ENCODE measurements at places on chromosomes 4 and X.

DNA sequence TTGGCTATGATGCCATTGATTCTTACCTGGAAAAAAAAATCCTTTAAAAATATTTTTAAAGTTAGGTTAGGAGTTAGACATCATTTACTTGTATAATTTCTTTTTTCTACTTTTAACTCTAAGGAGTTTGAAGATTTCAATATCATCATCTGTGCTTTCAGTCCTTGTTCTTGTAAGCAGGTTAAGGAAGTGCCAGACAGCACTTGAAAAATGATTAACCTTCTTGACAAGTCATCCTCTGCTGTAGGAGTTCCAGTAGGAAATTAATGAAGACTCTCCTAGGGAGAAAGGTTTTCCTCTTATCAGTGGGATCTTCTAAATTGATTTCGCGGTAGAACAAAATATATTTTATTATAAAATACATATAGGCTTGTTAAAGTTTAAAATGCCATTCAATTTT is 29.1 kb upstream of the ANAPC4 start:
- no peak for DNase-seq

DNA sequence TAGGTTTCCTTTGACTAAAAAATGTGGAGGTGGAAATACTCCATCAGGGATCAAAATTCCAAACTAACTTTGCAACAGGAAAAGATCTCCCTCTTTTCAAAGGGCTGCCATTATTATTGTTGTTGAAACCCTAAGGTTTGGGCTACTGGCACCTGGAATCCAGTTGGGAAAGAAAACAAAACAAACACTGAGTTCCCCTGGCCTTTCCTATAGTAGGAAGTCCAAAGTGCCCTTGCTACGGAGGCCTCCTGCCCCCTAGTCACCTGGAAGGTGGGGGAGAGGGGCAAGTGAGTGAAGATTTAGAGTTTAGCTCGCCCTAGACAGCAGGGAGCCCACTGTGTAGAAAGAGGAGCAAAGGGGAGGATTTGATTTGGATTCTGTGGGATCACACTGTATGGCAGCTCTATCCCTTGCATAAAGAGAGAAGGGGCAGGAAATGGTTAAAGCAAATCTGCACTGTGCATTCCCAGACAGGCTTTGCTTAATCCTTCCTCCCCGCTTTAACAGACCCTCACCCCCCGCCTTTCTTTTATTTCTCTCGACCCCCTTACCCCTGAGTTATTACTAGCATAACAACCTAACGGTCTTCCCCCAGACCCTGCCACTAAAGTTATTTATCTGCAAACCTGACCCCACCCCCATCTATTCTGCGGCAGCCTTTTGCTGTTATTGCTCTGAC is 627 bp upstream of the FAT4 start:
- no peak for DNase-seq

DNA sequence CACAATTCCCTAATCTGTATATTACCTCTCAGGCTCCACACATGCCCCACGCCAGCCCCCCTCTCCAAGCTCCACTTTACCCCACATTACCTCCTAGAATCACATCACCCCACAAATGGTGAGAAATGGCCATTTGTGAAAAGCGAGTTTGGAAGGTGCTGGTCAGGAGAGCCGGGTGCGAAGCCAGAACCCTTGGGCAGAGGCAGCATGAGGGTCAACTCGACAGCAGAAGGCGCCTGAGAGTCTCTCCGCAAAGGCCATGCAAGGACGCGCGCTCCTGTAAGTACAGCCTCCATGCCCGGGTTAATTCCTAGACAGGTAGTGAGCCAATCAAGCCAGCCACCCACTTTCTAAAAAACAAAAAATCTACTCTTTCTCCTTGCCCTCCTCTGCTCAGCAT is 42.4 kb downstream of the RHOXF2 start:
- no peak for DNase-seq

GRCh38 chrX:27728291-27728690 is 79.5 kb upstream of the MAGEB10 start:
- no peak for DNase-seq

- DNase-seq, result no peak
Observed at GRCh38 chr4:48772556-48772955, 7.5 kb downstream of the FRYL start.

DNA sequence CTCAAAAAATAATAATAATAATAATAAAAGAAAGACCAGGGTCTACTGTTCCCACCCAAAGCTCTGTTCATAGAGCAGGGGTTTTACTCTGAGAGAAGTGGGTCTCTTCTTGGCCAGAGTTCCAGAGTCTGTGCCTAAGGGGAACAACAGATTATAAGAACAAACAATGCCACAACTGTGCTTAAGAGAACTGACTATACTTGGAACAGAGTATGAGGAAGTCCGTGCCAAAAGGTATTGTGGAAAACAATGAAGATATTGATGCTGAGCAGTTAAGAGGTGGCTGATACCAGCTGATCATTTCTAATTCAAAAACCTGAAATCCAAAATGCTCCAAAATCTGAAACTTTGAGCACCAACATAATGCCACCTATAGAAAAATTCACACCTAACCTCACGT is 229.6 kb downstream of the FBXO8 start:
- DNase-seq, result no peak

- no peak for DNase-seq
Observed at GRCh38 chrX:13208281-13208935, 111.4 kb downstream of the ATXN3L start.

DNA sequence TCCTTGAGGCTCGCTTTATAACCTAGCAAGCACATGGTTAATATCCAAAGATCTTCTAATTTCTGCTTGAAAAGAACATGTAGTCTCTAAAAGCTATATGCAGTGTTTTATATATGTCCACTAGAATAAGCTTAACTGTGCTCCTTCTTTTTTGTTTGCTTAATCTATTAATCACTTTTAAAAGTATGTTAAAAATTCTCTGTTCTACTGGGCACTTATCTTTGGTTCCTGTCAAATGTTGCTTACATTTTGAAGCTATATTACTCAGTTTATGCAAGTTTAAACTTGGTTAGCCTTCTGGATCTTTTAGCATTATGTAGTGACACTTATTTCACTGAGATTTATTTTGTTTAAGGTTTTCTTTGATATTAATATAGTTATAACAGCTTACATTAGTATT is 32.5 kb downstream of the MAOA start:
- DNase-seq, result no peak

DNA sequence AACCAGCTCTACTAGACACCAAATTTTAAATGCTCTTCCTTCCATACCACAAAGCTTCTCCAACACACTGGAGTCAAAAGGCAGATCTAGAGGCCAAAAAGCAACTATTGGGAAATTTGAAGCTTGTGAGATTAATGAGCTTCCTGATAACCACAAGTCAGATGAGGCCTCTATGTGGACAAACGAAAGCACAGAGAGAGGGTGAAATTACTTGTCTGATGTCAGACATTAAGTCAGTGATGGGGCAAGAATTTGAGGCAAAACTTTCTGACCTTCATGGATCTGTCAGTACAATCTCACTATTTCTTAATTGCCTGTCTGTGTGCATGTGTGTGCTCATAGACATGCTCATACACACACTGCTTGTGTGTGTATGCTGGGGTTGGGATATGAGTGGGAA is 103.6 kb downstream of the GUCY2F start:
- no peak for DNase-seq

DNA sequence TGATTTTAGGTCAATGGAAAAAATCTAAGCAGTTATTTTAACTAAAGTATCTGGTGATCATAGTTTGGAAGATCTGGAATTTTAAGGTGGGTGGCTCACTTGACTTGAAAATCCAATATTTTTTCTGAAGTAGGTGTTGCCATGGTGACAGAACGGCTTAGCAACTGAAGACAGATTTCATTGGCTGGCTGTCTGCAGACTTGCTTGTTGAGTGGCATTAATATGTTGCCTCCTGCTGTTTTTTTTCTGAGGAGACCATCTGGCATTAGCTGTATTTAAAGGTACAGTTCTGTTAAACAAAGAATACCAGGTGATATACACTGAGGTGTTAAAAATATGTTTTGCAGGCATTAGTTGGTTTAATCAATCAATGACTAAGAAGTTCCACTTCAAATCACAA is 19.8 kb downstream of the CPE start:
- no peak for DNase-seq

DNA sequence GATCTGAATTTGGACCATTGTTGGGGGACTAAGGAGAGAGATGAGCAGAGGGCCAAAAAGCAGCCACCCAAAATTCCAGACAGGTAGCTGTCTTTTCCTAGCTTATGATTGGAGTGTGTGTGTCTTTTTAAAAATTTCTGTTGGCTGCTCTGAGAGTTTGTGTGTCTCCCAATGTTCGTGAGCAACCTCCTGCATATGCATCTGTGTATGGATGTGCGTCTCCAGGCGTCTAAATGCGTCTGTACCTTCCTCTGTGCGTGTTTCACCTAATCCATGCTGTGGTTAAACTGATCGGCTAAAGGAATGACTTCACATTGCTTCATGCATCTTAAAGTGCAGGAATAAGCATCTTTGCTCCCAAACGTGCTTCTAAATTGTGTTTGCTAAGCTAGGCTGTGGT is 65.5 kb upstream of the LAS1L start:
- DNase-seq, result no peak

GRCh38 chr4:153362184-153362583 is 17.7 kb downstream of the MND1 start:
- no peak for DNase-seq

DNA sequence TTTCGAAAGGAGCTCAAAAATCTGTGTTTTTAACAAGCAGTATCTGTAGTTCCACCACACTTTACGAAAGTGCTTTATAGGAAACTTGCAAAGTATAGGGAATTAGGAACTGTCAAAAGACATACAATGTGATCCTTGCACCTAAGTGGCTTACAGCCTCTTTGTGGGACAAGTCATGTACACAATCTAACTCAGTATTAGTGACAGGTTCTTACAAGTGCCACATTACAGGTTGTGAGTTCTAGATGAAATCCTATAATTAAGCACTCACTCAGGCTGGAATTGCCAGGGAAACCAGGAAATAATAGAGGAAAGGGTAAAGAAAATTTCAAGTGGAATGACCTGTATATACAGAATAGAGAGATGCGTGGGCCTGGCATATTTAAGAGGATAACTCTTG is 567.3 kb upstream of the ATOH1 start:
- DNase-seq, result no peak

DNA sequence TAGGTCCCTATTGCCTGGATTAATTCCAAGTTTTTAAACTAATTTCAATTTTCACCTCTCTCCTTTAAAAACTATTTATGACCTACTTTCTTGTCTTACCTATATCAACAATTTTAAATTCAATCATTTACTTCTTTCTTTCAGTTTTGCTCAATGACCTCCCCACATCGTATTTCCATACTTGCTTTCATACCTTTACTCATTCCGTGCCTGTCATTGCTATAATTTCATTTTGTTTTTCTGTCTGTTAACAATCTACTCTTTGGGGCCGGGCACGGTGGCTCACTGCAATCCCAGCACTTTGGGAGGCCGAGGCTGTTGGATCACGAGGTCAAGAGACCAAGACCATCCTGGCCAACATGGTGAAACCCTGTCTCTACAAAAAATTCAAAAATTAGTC is 781.1 kb downstream of the FSTL5 start:
- no peak for DNase-seq

DNA sequence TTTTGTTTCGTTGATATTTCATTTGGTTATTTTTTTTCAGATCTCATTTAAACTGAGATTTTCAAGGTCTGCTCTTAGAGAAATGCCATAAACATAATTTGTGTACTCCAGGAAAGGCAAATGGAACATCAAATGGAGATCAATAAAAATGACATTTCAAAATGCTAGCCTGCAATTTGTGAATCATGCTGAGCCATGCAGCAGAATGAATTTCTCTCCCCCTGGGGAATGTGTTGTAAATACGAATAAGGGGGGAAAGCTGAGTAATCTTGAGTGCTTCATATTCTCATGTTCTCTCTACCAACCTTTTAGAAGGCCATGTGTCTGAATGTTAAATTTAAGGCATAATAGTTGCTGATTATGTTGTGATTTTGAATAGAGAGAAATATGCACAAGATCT is 7.8 kb downstream of the ZCCHC4 start:
- no peak for DNase-seq

- DNase-seq, result no peak
Observed at GRCh38 chr4:147984065-147984777, 252.3 kb downstream of the ARHGAP10 start.

DNA sequence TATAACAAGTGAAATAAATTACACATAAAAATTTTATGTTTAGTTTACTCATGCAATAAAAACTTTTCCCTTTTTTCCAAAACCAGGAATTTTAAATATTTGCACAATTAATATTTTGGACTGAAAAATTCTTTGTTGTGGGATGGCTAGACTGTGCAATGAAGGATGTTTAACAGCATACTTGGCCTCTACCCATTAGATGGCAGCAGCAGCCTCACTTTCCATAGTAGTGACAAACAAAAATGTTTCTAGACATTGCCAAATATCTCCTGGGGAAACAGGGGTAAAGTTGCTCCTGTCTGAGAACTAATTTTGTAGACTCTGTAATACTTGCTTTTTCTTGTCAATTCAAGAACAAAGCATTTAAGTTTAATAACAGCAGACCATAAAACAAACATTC is 49.8 kb downstream of the SCLT1 start:
- DNase-seq, result no peak

DNA sequence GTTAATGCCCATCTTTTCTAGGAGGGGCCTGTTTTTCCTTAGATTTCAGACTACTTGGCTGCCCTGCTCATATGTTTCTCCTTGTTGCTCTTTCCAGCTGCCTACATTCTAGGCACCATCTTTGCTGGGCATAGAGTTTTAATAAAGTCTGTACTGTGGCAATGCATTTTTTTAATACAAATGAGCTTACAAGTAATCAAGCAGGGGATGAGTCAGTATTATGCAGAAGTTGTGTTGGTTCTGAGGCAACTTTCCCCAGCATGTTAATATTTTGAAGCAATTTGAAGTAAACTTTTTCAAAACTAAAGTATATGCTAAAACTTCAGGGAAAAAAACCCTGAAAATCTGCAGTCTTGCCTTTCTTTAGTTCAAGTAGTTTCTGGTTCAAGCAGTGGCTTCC is 372.0 kb upstream of the GATB start:
- DNase-seq, result no peak

GRCh38 chrX:41759817-41760216 is 35.8 kb downstream of the GPR82 start:
- DNase-seq, result no peak
